ENCODE measurements at places on chromosomes 5 and 9.

DNA sequence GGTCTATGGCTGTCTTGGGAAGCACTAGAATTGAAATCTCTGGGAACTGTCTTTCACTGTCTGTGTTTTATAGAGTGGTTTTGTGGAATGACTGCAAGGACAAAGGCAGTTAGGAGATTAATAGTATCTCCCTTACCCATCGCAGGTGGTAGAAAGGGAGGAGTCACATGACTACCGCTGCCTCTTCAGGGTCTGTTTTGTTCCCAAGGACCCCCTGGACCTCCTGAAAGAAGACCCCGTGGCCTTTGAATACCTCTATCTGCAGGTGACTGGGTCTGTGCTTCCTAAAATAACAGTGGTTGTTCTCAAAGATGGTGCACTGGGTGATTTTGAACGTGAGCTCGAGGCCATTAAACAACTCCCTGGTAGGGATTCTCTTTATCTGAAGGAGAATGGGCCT, 22.8 kb upstream of the TRMT10B start:
- DNase-seq, result no peak

DNA sequence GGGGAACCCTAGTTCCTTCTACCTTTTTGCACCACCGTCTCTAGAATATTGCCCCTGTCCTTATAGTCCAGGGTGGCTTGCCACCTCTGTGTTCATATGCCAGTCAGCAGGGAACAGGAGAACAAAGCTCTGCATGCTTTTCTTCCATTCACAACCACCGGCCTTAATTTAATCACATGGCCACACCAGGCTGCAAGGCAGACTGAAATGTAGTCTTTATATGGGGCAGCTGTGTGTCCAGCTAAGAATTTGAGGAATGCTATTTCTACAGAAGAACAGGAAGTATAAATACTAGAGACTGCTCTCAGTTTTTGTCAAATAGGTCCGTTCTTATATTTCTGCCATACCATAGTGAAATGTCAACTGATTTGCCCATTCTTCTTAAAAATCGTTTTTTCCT, 5.8 kb downstream of the C5orf22 start:
- DNase-seq, result no peak

- DNase-seq, result no peak
These were observed 123.4 kb upstream of the RETREG1 start for GRCh38 chr5:16740066-16740810.

GRCh38 chr9:110738982-110739381, 70.4 kb downstream of the MUSK start:
- no peak for DNase-seq

DNA sequence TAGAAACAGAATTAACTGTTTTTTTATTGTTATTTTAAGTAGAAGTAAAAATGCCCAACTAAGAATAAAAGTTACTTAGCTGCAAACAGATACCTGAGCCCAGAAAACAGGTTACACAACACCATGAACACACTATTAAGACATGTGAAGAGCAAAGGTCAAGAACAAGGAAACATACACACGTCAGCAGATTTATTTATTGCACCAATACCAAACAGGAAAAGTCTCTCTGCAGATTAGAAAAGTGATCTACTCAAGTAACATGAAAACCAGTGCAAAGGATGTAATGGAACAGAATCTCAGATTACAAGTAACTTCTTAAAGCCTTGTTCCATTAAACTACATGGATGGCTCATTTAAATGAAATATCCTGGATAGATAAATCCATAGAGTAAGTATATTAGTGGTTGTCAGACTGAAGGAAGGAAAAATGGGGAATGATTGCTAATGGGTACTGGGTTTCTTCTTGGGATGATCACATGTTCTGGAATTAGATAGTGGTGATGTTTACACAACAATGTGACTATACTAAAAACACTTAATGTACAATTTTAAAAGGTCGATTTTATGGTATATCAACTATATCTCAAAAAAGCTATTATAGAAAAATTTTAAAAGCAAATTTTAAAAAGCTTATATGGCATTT, 6.1 kb downstream of the SAR1B start:
- peak; percentile 84 for DNase-seq

DNA sequence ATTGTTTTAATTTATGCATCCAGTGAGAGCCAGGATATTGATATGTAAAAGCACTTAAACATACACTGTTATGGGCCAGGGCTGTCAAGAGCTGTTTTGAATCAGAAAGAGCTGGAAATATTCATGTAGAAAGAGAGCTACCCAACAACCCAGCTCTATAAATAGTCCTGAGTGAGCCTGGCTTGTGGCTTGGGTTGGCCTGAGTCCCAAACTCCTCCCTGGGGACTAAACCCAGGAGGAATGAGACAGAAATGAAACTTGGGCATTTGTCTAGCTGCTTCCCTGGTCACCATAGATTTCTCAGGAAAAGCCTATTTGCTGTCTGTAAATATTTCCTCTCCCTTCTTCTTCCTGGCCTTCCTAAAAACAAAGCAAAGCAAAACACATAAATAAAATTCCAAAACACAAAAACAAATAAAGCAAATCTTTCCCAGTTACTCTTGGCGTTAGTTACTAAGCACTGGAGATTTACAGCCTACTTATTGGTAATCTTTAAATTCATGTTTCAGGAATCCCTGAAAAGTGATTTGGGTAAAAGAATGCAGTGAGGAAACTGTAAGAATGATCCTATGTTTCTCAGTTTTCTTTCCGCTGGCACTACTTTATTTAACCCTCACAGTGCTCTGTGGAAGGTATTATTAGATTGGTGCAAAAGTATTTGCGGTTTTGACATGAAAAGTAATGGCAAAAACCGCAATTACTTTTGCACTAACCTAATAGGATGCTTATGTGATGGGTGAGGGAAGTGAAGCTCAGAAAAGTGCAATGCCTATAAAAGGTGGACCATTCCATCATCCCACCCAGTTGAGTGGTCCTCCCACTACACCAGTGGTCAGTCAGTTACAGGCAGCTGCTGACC, 111.8 kb downstream of the CARTPT start:
- peak; percentile 72 for DNase-seq

DNA sequence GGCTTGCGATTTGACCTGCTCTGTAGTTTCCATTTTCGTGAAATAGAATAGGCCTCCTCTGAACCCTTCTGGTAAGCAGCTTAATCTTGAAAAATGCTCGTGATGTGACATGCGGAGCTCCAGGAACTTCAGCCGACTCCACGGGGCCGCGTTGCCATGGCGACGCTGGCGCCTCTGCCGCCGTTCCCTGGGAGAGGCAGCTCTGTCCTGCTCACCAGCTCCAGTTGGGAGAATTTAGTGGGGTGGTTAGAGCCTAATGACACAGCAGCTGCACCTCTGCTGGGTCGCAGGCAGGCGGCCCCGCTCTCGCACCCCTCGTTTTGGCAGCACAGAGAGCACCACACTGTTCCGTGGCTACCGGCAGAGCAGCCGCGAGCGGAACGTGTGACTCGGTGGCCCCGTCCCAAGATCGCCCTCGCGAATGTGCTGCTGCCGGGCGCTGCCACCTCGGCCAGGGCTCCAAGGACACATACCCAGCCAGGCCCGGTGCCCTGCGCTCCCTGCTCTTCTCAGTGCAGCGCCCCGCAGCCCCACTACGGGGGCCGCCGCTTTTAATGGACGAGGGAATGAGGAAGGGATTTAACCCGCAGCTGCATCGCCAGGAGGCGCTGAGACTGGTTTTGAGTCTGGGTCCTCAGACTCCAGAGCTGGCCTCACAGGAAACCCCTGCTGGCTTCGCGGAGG, 131.2 kb upstream of the LMX1B start:
- no peak for DNase-seq

DNA sequence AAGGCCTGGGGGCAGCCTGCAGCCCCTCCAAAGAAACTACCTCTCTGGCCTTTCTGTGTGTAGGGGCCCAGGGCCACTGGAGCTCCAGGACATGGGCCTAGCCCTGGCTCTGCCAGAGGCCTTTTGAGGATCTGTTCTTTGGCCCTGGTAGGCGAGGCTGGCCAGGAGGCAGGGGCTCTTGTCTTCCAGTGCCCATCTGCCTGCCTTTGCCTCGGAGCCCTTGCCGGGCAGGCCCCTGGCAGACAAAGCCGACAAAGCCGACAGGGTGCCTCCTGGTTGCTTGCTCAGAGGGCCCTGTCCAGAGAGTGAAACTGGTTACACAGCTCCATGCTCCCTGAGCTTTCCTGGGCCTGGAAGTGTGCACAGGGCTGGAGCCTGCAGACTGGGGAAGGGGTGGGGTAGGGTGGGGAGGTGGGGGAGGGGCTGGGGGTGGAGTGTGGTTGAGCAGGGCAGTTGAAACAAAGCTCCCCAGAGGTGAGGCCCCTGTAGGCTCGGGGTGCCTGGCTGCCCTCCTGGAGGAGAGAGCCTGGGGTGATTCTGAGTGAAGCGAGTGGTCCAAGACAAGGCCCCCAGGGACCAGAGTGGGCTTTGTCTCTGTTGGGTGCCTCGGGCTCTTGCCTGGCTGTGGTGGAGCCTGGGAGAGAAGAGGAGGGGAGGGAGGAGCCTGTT, 29.3 kb downstream of the PTPA start:
- DNase-seq, result peak; percentile 60

DNA sequence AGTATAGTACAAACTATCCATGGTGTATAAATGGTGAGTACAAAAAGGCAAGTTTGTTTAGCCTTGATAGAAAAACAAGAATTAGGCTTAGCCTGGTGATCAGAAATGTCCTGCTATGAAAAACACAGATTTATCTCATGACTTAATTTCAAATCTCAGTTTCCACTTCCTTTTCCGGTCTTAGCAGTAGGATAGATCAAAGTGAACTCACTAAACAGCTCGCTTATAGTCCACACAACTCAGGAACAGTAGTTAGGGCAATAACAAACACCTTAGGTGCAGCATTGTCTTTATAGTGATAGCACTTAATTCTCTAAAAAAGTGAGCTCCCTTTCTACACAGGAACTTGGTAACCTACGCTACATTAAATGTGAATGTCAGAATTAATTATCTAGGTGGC, 11.4 kb downstream of the GOLGA1 start:
- DNase-seq, result no peak

GRCh38 chr5:72020161-72020983, 86.9 kb upstream of the MAP1B start:
- DNase-seq, result no peak

DNA sequence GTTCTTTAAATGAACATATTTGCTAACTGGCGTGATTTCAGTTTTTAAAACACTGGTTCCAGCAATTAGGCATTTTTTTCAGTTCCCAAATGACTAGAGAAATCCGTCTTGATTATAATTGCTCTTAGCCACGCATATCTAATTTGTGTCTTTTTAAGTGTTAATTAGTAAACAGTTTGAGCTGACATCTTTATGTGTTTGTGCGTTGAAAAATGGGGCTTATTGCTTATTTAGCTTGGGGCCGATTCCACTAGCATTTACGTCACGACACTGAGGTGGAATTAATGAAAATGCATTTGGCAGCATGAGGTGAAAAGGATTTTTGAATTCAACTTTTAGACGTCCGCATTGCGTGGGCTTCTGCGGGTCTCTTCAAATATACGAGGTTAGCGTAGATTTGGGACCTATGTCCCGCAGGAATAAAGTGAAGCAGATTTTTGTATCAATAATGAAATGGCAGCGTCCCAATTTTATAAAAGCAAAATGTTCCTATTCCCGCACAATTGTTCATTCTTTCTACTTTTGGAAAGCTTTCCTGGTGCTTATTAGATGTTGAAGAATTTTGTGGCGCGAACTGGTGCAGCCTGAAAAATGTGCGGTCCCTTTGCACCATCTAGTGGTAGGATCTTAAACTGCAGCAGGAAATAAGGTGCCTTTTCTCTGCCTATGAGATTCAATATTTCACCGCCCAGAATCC, 122.7 kb upstream of the LMX1B start:
- DNase-seq, result peak; percentile 66

DNA sequence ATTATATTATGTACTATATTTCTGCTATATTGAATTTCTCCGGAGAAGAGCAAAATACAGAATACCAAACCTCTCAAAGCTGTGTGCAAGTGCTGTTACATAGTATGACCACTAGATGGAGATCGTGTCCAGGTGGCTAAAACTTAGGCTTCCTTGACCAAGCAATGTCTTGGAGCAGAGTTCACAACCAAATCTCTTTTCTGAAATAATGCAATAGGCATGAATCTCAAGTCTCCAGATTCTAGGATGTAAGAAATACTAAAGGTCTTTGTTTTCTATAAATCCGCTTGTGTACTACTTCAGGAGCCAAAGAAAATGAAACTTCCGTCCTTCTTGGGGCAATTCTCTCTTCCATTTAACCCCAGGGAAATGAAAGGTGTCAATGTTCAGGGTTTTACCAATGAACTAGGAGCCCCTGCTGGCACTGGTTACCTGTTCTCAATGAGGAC, 181.5 kb upstream of the RAI14 start:
- peak; percentile 67 for DNase-seq

- DNase-seq, result no peak
These were observed 77.5 kb downstream of the RXRA start for GRCh38 chr9:134403682-134404301.

- DNase-seq, result peak; percentile 7
These were observed 17.1 kb downstream of the LVRN start for GRCh38 chr5:115979201-115980041.

DNA sequence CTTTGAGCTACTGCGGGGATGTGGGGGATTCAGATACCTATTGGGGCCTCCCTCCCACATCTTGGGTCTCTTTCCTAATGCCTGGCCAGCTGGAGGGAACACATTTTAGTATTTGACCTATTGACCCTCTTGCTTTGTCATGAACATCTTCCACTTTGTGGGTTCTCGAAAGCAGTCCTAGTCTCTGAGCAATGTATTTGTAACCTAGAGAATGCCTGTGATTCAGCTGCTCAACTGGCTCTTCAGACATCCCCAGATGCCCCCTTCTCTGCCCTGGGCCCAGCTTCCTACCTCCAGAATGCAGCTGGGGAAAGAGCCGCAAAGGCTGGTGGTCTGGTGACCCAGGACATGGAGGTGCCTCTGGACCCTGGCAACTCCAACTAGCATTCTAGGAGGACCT, 32.2 kb downstream of the APTX start:
- no peak for DNase-seq

DNA sequence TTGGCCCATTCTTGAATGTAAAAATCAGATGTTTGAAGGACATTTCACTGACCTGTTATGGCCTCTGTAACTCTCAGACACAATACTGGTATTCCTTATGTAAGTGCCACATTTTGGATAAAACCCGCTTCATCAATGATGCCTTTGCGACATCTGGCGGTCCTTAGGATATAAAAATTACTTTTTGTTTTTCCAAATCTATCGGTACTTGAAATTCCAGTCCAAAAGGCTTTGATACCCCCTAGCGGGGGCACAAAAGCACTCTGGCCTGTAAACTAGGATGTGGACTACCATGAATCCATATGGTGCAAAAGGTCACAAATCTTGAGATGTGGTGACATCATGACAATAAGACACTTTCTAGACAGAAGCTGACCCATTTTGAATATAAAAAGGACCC, 291.8 kb downstream of the KIAA0825 start:
- DNase-seq, result no peak

Measured in MCF 10A (cell line).